ENCODE measurements at places on chromosomes 1 and 21.

- no peak for DNase-seq
These were observed 19.4 kb downstream of the KNCN start for GRCh38 chr1:46532095-46532494.

DNA sequence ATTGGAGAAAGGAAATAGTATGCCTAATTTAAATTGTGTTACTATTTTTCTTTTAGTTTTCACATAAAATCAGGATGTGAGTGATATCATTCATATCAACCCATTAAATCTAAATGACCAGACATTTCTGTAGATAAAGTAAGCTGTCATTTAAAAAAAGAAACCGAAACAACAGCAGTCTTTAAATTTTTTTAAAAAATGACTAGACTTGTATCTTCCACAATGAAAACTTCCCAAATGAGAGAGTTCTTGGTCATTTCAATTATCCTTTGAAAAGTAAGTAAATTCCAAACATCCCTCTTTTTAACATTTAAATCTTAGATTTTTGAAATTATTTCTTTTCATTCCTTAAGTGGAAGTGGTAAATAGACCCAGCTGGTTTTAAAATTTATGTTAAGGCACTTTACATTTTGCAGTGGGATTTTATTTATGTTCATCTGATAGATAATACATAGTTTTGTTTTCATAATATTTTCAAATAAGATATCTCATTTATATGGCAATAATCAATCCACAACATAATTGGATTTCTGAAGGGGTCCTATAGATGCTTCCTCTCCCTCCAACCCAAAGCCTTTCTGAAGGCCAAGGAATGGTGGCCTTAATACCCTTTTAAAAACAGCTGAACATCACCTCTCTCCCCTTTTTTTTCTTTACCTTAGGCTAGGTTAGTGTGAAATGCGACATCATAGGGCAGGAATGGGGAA, 3.1 kb downstream of the FOXD3 start:
- no peak for DNase-seq

DNA sequence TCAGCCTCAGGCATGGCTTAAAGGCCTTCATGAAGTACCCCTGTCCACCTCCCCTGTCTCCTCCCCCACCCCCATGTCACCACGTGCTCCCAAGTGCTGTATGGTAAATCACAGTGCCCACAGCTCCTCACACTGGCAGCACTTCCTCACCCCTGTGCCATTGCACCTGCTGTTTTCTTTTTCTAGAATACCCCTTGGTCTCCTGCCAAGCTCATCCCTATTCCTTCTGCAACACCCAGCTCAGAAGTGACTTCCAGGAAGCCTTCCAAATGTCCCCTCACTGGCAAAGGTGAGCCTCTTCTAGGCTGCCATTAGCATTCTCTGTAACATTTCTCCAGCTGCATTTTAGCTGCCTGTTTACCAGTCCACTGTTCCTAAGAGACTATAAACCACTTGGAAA, 9.4 kb downstream of the AKNAD1 start:
- DNase-seq = no peak

DNA sequence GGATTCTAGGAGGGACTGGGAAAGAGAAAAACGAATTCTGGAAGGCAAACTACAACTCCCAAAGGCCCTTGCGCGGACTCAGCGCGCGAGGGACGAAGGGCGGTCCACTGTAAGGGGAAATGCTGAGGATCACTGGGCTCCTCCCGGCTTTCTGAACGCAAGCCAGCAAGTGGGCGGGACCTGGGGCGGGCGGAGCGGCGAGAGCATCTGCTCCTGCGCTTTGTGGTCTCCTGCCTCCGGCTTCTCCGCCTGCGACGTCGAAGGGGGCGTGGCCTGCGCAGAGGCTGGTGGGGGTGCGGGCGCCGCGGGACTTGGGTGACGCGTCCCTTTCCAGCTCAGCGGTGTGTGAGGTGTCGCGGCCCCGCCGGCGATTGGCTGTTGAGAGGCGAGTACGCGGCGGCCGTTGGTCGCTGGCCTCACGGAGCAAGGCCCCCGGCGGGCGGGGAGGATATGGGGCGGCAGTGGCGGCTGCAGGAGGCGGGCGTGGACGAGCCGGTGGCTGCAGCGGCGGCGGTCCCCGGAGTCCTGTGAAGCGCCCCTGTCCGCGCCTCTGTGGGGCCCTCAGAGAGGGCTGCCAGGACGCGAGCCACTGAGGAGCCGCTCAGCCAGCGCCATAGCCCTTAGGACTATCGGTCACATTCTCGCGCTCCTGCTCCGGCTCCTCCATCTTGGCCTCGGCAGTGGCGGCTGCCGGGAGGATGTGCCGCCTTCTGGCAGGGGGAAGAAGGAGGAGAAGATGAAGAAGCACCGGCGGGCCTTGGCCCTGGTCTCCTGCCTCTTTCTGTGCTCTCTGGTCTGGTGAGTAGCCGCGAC, at the start of gene SUCO:
TSS of gene SUCO (plus strand) at position 451 of the 813 bp plus-strand sequence. CDS start at position 737, 286 bp downstream.
- DNase-seq = peak; percentile 99

DNA sequence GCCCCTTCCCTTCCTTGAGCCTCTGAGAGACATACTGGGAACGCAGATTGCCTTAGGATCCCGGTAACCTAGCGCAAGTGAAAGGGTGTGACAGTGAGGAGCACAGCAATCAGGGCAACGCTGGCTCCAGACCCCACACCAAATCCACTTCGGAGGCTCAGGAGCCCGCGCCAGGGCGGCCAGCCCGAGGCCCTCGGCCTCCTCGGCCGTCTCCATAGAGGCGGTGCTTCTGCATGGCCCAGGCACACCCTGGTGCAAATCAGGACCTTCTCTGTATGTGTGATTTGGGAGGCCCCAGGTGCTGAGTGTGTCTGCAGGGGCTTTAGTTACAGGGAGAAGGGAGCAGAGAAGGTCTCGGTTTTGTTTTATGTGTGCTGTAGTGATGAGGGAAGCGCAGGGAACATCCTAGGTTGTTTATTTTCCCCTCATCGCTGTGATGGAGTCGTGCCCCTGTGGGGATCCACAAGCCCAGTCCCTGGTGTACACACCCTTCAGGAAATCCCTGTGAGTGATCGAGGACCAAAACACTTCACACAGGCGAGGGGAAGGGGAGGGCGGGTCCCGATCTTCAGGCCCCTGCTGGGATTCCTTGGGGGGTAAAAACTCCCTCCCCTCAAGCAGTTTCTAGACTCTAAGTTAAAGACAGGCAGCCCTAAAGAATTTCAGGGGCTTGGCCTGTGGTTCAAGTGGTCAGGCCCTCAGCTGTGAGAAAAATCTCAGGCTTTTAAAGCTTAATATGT, 9.4 kb downstream of the KIAA1614 start:
- DNase-seq = no peak

- no peak for DNase-seq
These were observed 530.2 kb downstream of the PTPRC start for GRCh38 chr1:199168888-199169585.

DNA sequence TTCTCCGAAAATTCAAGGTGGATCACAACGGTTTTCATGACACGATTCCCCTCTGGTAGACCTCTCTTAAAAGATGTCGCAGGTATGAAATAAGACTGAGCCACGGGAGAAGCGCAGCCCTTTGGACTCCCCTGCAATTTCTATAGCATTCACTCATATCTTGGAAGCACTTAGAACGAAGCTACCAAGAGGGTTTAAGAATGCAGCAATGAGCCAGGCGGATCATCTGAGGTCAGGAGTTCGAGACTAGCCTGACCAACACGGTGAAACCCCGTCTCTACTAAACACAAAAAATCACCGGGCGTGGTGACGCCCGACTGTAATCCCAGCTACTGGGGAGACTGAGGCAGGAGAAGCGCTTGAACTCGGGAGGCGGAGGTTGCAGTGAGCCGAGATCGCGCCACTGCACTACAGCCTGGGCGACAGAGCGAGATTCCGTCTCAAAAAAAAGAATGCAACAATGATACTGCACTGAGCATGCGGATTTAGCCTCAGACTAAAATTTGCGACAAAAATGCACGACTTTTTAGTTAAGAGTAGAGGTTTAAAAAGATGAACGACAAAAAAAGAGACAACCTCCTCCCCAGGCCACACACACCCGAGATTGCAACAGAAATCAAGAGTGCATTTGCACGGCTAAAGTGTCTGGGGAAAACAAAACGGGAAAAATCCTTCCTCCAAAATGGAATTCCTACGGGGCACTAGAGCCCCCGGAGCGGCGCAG, 743 bp downstream of the TOMM20 start:
- no peak for DNase-seq

- no peak for DNase-seq
These were observed 201.0 kb downstream of the PBX1 start for GRCh38 chr1:164759979-164760469.

- DNase-seq = no peak
These were observed 44.8 kb downstream of the NRDC start for GRCh38 chr1:51833700-51834099.

GRCh38 chr1:156908541-156908940, 11.9 kb upstream of the LRRC71 start:
- DNase-seq = no peak

DNA sequence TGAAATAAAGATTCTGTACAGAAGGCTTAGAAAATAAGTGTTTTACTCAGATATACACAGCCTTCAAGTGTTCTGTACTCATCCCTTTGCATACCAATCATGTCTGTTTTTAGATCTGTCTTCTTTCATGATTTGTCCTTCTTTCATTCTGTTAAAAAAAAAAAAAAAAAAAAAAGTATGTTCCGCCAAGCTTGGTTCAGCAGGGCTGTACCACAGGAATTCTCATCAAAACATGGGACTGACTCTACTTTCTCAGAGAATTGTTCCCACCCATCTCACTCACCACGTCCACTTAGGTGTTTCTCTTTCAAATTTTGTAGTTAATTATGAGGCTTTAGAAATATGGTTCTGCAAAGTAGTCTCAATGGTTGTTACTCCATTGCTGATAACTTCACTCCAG, 119.0 kb downstream of the AK5 start:
- no peak for DNase-seq

- DNase-seq = no peak
These were observed 40.0 kb downstream of the GADD45A start for GRCh38 chr1:67724928-67725560.

DNA sequence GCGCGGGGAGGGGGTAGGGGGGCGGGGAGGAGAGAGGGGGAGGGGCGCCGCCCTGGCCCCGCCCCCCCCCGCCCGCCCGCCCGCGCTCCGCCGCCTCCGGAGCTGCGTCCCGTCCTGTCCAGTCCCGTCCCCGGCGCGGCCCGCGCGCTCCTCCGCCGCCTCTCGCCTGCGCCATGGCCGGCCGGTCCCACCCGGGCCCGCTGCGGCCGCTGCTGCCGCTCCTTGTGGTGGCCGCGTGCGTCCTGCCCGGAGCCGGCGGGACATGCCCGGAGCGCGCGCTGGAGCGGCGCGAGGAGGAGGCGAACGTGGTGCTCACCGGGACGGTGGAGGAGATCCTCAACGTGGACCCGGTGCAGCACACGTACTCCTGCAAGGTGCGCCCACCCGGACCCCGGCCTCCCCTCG, at the start of gene AGRN:
TSS of gene AGRN (plus strand) at position 121 of the 405 bp plus-strand sequence. CDS start at position 174, 53 bp downstream.
- DNase-seq = peak; percentile 36

GRCh38 chr1:51491166-51491981, 27.7 kb downstream of the EPS15 start:
- no peak for DNase-seq

GRCh38 chr1:71240656-71241055, 159.8 kb upstream of the ZRANB2 start:
- no peak for DNase-seq

DNA sequence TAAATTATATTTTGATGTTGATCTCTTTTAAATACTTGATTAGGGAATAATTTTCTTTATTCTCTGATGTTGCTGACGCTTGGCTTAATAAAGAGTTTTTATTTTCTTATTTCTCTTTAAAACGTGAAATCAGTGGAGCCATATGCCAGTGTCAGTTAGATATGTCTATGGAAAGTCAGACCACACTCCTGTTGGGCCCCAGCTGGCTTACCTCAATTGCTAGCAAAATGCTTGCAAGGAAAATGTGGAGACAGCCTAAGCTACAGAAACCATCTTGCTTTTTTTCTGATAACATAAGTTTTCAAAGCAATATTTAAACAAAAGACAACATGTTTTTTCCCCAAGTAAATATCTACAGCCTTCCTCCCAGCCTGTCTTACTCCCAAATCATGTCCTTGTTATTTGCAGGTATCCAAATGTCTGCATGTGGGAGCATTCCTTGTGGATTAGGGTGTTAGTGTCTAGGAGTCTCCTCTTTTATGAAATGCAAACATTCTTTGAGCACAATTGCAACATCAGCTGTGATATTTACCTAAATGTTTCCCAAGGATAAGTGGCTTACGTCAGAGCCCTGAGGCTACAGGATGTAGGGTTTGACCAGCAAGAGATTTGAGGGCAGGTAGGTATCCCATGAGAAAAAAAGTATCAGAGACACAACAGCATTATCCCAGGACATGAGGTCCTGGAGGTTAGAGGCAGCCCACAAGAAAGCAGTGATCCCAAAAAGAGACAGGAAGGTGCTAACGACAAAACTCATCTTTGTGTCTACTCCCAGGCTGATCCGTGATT, 117.2 kb upstream of the KCNJ15 start:
- no peak for DNase-seq

DNA sequence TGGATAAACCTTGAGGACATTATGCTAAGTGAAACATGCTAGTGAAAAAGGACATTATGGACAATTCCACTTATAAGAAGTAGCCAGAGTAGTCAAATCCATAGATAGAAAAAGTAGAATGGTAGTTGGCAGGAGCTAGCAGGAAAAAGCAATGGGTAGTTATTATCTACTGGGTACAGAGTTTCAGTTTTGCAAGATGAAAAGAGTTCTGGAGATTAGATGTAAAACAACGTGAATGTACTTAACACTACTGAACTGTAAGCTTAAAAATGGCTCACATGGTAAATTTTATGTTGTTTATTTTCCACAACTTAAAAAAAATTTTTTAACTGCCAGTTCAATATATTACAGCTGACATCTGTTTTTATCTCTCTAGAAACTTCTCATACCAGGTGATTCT, 19.4 kb downstream of the JAK1 start:
- no peak for DNase-seq

DNA sequence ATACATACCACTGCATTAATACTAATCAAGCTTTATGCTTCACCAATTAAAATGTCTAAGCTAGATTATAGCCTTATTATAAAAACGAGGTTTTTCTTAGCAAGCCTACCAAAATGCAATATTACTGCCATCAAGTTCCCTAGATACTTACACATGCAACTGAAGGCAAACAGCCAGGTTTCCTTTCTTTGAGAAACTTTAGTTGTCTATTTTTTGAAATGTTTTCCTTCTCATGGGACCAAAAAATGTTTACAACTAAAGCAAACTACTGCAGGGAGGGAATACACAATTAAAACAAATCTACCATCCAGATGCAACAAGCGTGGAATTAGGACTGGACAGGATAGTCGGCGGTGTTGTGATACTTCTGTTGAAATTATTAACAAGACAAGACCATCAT, 1.3 kb downstream of the ZNF644 start:
- DNase-seq = no peak

DNA sequence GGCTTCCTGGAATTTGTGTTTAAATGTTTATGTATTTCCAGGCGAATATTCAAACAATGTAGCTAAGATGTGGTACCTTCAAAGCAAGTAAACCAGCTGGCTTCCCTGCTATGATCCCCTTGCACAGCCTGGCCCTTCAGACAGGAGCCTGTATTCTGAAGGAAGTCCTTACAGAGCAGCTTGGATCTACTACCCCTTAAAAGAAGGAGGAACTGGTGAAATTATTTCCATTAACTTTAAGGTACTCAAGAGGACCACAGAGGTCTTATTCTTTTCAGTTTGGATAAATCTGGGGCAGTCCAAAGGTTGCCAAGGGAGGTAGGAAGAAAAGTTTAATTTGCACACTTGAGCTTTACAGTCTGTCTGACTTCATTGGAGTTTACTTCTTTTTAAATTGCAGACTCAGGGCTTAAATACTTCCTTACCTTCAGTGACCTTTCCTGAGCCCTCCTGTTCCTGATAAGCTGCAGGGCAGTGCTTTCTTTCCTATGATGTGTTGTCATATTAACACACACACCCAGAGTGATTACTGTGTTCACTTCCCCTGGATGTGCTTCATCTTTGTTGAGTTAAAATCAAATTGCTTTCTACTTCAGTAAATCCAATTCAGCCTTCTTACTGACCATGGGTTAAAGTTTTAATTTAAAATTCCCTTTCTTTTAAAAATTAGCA, 40.5 kb downstream of the DISC1 start:
- DNase-seq = no peak
